ENCODE measurements at places on chromosomes 5 and 9. TPM values are rescaled to one million over a fixed set of nuclear protein-coding genes. Genes with fewer than 3 reads are reported as not detected.

IL3 gene
- polyA plus RNA-seq = not detected

FST gene
- polyA plus RNA-seq = 38.1 TPM

DNA sequence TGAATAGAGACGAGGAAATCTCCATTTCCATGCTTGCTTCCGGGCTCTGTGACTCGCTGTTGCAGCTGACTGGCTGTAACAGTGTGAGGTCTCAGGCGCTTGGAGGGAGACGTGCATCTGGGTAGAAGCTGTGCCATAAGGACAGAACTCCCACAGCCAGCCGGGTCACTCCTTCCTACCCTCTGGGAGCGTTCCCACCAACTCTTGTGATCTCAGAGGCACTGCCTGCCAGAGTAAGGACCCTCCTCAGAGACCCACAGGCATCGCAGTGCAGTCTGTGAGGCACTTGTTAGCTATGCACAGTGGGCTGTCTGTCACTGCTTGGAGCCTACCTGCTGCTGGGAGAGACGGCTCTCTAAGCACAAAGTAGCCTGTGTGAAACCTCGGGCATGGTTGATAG, 203.4 kb upstream of the SEMA6A start:
- no peak for DNase-seq

- no peak for DNase-seq
Observed at GRCh38 chr5:4717446-4717845, 422.7 kb upstream of the ADAMTS16 start.

- DNase-seq = no peak
Observed at GRCh38 chr9:114433086-114433485, 45.3 kb upstream of the AKNA start.

DNA sequence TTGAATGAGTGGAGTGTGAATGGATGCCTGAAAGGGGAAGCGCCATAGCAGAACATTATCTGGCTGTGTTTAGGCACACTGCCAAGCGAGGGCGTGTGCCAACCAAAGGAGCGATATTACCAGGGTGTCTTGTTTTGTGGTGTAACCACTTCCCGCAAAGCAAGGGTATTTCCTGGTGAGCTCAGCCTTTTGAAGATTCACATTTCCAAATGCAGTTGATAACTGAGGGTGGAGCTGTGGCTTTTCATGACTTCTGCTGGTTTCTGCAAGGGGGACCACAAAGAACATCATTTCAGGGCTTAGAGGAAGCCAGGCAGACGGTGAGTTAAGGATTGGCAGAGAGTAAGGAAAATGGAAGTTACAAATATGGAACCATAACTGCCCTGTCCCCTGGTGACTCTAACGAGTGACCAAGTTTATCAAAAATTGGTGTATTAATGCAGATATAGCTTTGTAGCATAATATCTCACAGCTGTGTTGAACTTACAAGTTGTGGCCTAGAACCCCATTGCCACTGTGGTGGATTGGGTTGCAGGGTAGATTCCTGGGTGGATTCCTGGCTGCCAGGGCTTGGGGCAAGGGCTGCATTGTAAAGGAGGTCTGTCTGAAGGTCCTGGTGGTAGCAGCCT, 71.4 kb downstream of the RALGPS1 start:
- no peak for DNase-seq

- no peak for DNase-seq
Observed at GRCh38 chr9:110066929-110067716, 140.8 kb downstream of the C9orf152 start.
